ENCODE measurements at places on chromosomes 7 and 10.

GRCh38 chr10:71965623-71966022 lies 1.4 kb downstream of the CHST3 start:
- no peak for DNase-seq

DNA sequence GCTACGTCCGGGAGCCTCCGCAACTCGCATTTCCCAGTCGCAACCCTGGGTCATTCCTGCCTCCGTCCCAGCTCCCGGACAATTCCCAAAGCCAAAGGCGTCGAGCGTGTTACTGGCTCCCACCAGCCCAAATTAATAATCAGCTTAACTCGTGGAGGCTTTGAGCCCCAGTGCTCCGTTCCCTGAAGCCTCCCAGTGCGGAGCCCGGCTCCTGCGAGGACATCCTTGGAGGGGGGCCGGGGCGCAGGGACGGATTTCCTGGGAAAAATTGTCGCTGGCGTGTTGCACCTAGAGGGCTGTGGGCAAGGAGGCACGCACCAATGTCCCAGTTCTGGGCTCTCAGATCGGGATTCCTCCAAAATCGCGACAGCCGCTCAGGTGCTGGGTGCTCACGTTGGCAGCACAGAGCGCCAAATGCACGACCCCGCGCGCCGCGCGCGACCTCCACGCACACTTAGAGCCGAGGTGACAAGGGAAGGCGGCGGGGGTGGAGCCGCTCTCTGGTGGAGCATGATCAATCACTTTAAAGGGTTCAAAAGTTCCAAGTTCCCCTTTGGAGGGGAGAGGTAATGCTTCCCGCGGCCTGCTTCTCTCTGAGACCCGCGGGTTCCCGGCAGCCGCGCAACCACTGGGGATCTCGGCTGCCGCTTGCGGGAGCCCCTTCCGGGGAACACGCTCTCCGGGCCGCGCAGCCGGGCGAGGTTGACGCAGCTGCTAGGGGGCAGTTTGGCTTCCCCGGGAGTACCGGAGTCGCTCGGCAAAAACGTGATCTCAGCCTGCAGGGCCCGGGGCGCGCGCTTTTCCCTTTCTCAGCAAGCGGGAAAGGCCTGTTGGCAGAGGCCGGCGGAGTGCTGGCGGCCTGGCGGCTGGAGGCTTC lies 25.5 kb downstream of the SKIDA1 start:
- DNase-seq = no peak

- DNase-seq = peak; percentile 95
Observed at GRCh38 chr7:25256333-25256819, 28.1 kb upstream of the NPVF start.

GRCh38 chr7:371119-371778 lies 81.3 kb downstream of the FOXL3 start:
- no peak for DNase-seq

- no peak for DNase-seq
Observed at GRCh38 chr10:4201866-4202825, 417.1 kb upstream of the KLF6 start.
